ENCODE measurements at places on chromosomes 3 and 15.
A peak's percentile ranks its signal among the peaks of the same experiment; 100 is the strongest.

DNA sequence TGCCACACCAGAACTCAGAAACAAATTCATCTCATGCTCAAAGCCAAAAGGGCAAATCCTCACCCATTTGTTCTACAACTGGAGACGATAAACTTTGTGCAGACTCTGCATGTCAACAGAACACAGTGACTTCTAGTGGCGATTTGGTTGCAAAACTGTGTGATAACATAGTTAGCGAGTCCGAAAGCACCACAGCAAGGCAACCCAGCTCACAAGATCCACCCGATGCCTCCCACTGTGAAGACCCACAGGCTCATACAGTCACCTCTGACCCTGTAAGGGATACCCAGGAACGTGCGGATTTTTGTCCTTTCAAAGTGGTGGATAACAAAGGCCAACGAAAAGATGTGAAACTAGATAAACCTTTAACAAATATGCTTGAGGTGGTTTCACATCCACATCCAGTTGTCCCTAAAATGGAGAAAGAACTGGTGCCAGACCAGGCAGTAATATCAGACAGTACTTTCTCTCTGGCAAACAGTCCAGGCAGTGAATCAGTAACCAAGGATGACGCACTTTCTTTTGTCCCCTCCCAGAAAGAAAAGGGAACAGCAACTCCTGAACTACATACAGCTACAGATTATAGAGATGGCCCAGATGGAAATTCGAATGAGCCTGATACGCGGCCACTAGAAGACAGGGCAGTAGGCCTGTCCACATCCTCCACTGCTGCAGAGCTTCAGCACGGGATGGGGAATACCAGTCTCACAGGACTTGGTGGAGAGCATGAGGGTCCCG, 199.7 kb downstream of the AKAP13 start:
- no peak for DNase-seq

- no peak for DNase-seq
Measured at GRCh38 chr15:61880084-61880483, 180.2 kb downstream of the VPS13C start.

GRCh38 chr3:72100601-72101187, 315.7 kb upstream of the PROK2 start:
- peak; percentile 51 for DNase-seq

GRCh38 chr15:99857836-99858235, 124.6 kb upstream of the LYSMD4 start:
- DNase-seq = no peak

- no peak for DNase-seq
Measured at GRCh38 chr15:76201536-76202255, 109.6 kb downstream of the ETFA start.

Measured in Kasumi-1 (cell line).